Thoracic aorta (tissue), 2 donors: ENCODE measurements at places on chromosomes 4 and X.

- DNase-seq = no peak
Observed at GRCh38 chrX:15221321-15221720, 48.6 kb downstream of the ASB9 start.

GRCh38 chr4:6568148-6568547 is 6.8 kb upstream of the MAN2B2 start:
- DNase-seq = no peak

GRCh38 chr4:3250438-3250955 is 1.5 kb downstream of the MSANTD1 start:
- DNase-seq = no peak

GRCh38 chr4:38411092-38411491 is 252.9 kb upstream of the KLF3 start:
- DNase-seq = no peak

GRCh38 chr4:182194091-182194824 is 48.9 kb upstream of the TENM3 start:
- DNase-seq = no peak

GRCh38 chr4:87317527-87317926 is 5.2 kb downstream of the HSD17B13 start:
- no peak for DNase-seq
